ENCODE measurements at places on chromosomes 6 and 20.

DNA sequence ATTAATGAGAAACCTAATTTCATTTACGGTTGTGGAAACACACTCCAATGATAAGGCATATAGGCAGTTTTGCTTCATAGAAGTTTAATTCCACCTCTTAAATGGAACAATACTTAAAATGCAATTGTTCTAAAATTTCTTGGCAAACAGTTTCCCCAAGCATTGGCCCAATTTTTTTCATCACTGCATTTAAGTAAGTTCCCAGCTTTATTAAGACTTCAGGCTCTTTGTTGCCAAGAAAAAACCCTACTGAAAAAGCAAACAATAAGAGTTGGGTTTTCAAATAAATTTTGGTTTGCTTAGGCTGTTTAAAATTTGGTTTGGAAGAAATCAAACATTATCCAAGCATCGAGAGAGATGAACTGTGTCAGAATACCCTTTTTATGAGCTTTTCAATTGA, 690.9 kb upstream of the NRSN1 start:
- DNase-seq = no peak

DNA sequence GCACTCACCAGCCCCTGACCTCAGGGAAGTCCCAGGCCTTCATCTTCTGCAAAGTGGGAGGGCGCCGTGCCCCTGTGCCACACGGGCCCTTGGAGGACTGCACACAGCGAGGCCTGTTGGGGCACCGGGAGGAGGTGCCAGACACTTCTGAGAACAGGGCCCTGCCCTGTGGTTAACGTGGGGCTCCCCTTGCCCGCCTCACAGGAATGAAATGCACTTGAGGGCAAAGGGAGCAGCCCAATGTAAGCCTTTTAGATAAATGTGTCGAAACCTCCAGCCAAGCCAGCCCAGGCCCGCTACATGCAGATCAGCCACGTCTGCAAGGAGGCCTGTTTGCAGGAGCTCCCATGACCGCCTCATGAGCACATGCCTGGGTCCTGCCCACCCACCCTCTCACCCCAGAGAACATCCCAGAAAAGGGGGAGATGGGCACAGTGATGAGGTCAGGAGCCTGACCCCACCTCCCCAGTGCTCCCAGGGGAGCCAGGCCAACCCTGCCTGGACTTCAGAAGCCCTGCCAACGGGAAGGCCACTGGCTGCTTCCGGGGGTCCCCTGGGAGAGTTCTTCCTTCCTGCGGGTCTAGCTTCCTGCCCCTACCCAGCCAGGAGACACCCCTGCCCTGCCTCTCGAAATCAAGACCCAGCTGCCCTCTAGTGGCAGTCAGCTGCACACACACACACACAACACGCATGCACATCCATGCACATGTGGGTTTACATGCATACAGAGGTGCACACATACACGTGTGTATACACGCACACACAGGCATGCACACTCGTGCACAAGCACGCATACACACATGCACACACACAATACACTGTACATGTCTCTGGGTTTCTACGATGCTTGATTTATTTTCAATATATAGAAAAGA, 178.7 kb downstream of the TAF4 start:
- DNase-seq = peak; percentile 35

DNA sequence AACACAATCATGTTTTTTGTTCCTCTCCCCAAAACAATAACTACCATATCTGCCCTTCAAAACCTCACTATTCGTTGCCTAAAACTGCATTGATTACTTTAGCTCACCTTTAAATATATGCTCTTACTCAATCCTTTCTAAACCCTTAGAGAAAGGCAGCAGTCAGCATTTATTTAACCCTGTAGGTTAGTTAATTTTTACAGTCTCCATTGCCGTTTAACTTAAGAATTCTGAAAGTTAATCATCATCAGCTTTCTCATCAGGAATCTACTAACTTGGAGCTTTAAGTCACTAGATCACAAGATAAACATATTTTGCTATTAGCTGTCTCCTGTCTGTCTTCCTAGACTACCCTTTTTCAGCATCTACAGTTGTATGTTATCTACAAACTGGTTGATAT, 991.9 kb downstream of the EPHA7 start:
- DNase-seq = no peak

- no peak for DNase-seq
Observed at GRCh38 chr6:252775-253535, 39.3 kb upstream of the DUSP22 start.

DNA sequence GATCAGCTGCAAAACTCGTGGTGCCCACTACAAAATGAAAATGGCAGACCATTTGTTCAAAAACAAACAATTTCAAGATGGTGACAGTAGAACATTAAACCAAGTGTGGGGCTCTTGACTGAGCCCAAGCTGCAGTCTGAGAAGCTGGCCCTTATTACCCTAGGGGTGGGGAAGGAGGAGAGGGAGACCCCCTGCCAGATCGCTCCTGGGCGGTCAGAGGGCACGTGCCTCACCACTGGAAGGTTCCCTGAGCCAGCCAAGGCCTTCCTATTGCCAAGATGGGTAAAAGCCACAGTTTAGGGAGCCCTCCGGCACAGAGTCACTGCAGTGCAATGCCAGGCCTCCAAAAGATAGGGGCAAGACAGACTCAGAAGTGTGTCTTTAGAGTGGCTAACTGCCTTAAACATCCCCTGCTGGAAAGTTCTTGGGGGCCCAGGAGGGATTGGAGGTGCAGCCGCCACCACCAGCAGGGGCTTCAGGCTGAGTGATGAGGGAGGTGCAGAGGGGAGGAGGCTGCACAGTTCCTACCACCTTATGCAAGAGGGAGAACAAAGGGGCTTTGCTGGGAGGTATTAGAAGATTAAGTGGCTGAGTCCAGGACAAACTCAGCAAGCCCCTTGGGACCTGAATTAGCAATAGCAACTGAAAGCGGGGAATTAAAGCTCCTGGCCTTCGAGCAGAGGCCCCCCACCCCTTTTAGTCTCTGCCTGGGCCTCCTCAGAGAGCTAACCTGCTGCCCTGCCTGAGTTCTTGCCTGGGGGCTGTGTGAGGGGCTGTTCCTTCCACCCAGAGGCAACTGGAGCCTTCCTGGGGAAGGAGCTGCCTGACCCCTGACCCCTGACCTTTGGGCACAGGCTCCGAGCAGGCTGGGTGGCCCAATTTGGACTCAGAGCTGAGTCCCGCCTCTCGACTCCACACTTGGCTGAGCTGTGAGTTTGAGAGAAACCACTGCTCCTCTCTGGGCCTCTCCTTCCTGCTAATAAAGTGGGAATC, 88.4 kb downstream of the VEGFA start:
- DNase-seq = no peak

DNA sequence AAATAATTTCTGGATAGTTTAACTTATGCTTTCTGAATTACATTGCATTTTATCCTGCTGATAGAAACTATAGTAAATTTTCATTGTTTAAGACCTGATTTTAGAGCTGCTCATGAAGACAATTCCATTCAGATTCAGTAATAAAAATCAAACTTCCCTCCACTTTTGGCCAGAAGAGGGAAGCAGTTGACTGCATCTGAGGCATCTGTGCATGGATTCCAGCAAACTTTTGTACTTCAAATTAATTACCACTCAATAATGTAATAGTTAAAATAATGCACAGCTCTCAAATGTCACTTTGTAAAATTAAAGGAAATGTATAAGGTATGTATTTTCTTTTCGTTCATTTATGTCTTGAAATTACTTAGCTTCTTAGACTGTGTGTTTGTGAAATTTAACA, 64.2 kb upstream of the SLC35B3 start:
- peak; percentile 52 for DNase-seq

DNA sequence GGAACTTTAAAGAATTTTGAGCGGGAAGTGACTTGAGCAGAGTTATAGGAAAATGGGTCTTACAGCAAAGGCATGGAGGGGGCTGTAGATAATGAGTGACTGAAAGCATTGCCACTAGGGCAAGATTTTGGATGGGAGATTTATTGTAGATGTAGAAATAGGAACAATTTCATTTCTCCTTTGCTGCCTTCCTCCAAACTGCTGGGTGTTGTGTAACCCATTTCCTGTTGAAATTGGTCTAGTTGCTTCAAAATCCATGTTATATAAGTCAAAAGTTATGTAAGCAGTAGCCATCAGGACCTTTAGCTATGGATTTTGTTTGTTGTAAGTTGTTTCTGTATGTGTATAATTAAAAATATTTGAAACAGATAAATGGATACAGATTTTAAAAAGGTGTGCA, 11.1 kb downstream of the YWHAB start:
- no peak for DNase-seq

DNA sequence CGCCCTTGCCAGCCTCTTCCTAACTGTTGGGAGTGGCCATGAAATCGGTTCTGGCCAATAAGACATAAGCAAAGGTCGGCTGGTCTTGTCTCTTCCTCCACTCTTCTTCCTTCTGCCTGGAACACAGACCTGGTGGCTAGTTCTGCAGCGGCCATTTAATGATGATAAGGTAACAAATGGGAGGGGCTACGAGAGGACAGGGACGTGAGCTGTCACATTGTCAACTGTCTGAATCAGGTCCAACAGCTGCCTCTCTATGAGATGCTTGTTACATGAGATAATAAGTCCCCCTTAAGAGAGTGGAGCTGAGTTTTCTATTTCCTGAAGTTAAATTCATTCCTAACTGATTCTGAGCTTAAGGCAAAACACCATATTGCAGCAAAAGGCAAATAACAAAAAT, 12.5 kb upstream of the TMEM242 start:
- no peak for DNase-seq

DNA sequence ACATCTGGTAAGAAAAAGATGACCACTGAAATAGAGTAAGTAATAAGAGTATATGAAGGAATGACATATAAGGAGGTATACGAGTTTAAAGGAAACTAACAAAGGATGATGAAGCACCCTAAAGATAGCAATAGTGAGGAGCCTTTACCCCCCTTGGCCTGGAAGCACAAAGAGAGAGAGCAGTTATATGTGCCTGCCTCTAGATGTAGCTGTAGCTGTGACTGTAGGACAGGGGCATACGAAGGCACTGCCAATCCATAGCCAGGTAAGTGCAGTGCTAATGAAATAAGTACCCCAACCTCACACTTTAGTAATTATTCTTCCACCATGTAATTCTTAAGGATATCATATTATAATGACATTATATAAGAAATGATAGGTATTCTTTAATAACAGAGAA, 90.1 kb upstream of the FKBP1C start:
- DNase-seq = no peak

GRCh38 chr20:38231531-38232121, 28.9 kb downstream of the KIAA1755 start:
- peak; percentile 36 for DNase-seq

GRCh38 chr6:163489584-163489983, 75.1 kb downstream of the QKI start:
- DNase-seq = no peak

- no peak for DNase-seq
Observed at GRCh38 chr20:40339661-40340449, 349.2 kb downstream of the MAFB start.

DNA sequence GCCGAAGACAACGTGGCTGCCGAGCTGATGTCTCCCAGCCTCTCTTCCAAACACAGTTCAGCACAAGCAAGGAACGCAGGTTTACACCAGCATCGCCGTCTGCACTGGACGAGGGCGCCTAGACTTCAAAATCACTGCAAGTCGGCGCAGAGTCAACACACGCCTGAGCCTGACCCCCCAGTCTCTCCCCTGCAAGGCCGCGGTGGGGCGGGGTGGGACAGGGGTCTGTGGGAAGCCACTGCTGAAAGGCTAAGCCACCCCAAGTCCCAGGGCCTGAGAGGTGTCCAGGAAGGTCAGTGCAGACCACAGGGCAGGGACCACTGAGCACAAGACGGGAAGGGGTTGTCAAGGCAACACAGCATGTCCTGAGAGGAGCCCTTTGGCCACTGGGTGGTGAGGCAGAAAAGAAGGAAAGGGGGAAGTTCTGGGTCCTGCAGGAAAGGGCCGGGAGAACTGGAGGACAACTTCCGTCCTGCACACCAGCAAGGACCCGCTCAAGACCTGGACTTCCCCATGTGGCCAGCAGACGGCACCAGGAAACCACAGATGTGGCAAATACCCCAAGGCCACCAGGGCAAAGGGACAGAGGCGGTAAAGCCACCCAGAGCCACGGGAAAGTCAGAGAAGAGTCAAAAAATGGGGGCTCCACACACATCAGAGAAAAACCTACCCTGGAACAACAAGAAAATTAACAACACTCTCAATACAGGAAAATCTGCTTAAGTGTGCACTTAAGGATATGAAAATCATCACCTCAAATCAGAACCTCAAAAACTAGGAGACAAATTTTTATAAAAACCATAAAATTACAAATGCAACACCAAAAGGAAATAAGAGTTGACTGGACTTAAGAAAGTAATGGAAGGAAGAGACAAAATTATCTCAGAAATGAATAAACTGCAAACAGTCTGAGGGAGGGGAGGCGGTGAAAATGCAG, 84.8 kb downstream of the TAF4 start:
- peak; percentile 36 for DNase-seq

DNA sequence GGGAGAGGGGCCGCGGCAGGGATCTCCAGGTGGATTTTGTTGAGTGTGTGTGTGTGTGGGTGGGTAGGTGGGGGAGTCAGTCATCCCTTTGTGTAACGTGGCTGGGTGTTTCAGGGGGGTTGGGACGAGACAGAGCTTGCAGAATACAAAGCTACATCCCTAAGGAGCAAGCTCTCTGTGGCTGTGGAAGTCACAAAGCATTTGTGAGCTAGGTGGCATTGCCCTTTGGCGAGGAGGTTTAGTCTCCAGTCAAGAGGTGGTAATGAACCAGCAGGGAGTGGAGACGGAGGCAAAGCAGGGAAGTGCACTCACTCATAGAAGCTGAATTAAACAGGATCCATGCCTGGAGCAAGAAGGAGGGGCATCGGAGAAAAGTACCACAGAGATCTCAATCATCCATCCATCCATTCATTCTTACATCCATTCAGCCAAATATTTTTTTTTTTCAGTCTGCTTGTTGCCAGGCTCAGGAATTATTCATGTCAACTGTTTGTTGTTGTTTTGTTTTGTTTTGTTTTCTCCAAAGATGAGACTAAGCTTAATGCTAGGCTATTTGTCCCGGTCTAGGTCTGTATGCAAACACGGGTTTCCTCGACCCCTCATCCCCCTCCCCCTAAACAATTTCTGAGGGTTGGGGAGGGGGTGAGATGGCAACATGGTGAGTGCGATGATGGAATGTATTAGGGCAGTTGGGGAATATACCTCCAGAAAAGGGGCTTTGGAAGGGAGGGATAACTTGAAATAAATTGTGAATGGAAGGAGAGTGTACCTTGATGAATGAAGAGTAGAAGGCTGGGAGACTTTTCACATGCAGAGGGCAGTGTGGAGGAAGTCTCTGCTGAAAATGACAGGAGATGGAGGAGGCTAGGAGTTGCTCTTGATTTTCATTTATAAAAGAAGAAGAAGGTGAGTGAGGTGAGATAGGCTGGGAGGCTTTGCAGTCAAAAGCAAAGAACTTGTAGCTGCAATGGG, 1.0 kb downstream of the HCRTR2 start:
- no peak for DNase-seq

DNA sequence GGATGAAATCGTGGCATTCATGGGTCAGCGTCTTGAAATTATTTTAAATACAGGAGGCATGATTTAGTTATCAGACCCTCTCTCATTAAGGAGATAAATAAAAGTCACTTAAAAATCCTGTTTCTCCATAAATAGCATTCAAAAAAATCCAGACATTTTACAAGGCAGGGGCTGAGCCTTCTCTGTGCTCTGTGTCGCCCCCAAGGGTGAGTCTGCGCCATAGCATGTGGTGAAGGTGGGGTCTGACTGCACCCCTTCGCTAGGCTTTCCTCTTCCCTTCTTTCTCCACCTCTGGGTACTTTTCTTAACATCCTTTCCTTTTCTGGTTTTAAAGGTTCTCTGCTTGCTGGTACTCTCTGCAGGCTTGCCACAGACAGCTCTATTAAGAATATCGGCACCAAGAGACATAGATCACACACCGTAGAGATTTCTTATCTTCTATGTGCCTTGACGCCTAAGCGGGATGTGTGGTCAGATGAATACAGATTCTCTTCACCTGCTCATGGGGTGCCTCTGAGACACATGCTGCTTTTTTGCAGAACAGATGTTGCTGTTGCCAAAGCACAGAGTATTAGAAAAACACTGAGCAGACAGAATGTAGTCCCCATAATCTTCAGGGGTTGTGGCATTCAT, 20.1 kb upstream of the FAM209A start:
- DNase-seq = no peak
